NCI-H2227 treated with DMSO at 0.1 percent for 48 hours (cell line): ENCODE measurements at places on chromosomes 16 and 17.

DNA sequence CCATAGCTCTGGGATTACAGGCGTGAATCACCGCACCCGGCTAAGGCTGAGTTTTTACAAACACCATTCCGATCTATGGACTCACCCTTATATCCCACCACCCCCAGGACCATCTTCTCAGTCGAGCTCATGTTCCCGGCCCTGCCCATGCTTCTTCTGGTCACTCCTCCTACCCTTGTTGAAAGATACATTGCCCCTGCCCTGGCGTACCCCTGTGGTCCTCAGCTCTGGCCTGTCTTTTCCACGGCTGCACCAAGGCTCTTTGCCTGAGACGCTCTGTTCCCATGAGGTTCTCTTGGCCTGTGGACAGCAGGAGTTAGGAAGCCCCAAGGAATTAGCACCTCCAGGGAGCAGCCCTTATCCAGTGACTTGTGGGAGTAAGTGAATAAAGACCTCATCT, 379.4 kb upstream of the TNRC6C start:
- DNase-seq = no peak

DNA sequence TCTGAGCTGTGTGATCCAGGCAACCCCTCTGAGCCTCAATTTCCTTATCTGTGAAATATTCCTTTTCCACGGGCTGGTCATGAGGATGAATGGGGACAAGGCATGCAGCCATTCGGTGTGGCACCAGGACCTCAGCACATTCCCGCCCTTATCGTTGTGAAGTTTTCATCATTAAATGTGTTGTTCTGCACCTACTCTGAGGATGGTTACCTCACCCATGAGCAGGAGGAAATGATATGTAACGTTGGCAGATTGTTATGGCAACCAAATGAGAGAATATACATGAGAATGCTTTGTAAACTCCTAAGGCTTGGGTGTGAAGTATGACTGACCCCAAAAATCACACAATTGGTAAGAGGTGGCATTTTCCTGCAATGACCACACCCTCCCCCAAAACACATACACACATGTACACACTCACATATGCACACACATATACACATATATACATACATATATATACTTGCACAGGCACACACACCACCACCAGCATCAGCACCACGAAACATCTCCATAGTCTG, 39.5 kb downstream of the SMARCE1 start:
- DNase-seq = no peak

DNA sequence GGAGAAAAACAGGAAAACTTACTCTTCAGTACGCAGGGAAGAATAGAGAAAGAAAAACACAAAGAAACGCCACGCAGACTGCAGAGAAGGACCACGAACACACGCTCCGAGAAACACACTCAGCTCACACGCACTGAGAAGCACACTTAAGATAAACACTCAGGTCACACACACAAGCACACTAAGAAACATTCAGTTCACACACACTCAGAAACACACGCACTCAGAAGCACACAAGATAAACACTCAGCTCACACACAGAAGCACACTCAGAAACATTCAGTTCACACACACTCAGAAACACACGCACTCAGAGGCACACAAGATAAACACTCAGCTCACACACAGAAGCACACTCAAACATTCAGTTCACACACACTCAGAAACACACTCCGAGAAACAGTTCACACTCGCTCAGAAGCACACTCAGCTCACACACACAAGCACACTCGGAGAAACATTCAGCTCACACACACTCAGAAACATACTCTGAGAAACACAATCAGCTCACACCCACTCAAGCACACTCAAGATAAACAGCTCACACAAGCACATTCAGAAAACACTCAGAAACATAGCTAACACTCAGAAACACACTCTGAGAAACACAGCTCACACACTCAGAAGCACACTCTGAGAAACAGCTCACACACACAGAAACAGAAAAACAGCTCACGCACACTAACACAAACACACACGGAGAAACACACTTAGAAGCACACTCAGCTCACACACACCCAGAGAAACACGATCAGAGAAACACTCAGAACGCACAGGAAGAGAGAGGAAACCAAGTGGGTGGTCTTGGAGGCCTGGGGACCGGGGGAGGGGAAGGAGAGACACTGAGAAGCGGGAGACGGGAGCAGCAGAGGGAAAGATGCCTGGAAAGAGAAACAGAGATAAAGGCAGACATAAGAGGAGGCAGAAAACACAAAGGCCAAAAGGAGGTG, 908 bp downstream of the TMEM98 start:
- DNase-seq = no peak

- DNase-seq = no peak
These were observed 1.4 kb downstream of the RAP1GAP2 start for GRCh38 chr17:2797637-2798036.

DNA sequence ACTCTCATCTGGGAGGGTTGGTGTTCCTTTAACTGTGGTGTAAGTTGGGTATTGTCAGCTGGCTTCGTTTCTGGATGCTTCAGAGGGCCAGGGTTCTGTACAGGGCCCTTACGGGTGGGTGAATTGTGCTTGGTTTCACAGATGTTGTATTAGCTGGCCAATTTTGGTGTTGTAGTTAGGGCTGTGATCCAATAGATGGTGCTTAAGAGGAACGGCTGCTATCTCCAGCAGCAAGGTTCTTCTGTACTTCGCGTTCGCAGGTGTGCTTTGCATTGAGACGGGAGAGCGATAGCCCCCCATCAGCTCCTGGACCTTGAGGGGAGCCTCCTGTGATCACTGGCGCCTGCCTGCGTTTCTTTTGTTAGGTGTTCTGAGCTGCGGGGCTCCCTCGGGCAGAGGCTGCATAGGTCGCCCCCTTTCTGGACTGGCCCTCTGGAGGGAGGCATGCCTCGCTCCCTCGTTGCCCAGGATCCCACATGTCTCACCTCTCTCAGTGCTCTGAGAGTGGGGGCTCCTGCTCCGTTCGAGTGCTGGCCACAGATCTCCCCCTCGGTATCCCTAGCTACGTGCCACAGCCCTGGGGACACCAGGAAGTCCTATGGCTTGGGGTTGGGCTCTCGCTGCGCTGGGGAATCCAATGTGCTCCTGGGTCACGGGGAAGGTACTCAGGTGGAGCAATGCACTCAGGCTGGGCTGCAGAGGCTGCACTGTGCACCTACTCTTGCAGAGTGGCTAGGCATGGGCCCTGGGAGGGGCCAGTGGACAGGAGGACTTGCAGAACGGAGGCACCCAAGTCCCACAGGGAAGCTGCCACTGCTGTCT, 837 bp upstream of the PRDM7 start:
- DNase-seq = peak; percentile 73

- no peak for DNase-seq
These were observed 80.1 kb downstream of the SOCS1 start for GRCh38 chr16:11175787-11176341.

DNA sequence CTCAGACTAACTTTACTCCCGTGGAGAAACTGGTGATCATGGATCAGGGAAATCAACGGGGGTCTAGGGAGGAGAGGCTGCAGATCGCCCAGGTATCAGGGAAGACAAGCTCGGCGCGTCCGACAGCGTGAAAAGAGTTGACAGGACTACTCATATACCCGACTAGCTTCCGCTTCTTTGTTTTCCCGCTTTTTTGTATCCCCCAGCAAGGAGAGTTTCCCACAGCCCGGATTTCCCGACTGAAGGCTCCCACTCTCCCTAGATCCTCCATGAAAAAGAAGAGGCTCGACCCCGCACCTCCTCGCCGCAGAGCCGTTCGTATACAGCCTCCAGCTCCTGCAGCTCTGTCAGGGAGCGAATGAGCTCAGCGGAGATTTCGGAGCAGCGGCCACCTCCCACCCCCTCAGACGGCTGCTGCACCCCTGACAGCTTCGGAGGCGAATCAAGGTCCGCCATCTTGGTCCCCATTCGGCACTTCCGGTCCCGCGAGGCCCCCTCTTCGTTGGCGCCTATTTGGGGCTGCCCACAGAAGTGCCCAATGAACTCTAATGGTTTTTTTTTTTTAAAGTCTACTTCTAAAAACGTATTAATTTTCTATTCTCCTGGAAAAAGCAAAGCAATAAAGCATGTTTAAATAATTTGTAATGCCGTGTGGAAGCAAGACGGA, at the start of gene COG4:
Gene COG4 (minus strand): TSS at position 479 of the 667 bp plus-strand sequence. CDS start 11 bp downstream, at position 468.
- peak; percentile 78 for DNase-seq

DNA sequence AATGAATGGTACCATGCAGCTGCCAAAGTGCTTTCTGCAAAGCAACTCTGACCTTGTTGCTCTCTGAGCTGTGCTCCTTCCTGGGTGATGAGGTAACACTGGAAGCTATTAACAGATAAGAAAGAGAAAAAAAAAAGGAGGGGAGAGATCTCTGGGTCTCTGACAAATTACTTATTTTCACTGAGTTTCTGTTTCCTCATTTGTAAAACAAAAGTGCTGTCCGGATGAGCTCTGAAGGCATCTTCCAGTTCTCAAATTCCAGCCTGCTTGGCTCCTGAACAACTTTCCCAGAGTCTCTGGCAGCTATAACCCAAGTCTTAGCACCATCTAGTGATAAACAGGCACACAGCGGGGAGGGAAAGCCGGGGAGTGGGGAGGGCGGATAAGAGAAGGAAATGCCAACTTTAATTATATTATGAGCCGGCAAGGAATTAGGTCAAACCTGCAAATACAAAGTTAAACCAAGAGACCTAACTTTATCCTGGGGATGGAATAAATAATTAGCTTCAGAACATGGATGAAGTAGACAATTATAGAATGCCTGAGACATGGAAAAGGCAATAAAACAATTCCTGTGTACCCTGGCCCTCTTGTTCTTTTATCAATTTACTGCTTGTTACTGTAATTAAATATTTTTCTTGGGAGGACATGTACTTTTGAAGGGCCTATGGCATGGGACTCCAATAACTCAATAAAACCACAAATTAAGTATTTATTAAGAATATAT, 61.3 kb upstream of the KIFC3 start:
- peak; percentile 10 for DNase-seq

DNA sequence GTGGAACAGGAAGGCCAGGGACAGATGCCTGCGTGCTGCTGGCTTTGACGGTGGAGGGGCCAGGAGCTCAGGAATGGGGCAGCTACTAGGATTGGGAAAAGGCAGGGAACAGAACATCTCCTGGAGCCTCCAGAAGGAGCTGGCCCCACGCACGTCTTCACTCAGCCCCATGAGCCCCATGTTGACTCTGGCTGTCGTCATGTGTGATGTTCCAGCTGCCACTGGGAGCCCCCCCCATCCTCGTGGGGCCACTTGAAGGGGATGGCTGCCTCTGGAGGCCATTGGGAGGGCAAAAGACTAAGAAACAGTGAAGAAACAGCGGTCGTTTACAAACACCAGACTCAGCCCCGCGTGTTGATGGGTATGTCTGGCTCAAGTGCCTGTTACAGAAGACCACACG, 18.5 kb upstream of the APRT start:
- no peak for DNase-seq

GRCh38 chr17:59431601-59432000, 100.1 kb downstream of the YPEL2 start:
- no peak for DNase-seq
